Kasumi-1 (cell line): ENCODE measurements at places on chromosomes 1 and 21.

DNA sequence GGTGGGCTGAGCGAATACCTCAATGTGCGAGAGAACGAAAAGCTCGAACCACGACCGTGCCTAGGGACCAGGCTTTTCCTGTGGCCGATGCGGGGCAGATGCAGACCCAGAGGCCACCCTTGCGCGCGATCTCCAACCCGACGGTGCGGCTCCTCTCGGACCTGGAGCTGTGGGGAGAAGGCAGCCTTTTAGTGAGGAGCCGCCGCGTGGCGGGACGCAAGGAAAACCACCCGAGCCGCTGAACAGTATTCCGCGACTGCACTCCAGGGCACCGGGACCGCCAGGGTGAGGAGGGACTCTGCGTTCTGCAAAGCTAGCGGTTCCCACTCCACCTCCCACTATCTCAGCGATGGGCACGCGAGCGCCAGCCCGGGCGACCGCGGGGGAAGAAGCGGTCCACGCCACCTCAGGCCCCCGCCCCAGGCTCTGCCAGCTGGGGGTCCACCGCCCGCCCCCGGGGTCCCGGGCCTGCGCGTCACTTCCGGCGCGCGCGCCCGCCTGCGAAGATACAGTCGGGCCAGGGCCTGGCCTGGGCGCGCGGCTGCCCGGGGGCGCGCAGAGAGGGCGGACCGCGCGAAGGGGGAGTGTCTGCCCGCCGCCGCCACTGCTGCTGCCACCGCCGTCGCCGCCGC is 66.5 kb upstream of the PRKACB start:
- peak; percentile 80 for DNase-seq

DNA sequence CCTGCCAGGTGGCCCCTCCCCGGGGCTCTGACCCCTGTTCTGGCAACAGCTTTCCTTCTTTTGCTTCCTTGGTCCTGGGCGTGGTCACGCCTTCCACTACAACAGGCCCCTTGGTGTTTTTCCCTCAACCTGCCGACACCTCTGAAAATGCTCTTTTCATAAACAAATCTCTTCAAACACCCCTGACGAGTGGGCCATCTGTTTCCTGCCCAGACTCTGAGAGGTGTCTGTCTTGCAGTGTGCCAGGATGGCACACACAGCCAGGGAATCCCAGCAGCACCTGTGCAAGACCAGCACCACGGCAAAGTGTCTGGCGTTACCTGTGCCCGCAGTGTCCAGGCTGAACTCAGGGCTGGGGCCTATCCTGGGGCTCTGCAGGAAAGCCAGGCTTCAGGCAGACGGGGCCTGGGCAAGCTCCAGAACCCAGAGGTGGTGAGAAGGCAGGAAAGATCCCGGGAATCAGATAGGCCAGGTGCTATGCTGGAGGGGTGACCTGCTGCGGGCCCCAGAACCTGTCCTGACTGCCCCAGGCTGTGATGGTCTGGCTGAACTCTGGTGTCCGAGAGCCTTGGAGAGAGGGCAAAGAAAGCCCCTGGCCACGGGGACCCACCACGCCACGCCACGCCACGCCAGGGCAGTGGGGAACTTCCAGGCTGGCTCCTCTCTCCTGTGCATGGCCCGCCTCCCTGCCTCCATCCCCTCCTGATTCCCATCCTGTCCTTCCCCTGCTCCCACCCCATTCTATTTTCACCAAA is 88.9 kb downstream of the SIK1 start:
- DNase-seq = no peak

DNA sequence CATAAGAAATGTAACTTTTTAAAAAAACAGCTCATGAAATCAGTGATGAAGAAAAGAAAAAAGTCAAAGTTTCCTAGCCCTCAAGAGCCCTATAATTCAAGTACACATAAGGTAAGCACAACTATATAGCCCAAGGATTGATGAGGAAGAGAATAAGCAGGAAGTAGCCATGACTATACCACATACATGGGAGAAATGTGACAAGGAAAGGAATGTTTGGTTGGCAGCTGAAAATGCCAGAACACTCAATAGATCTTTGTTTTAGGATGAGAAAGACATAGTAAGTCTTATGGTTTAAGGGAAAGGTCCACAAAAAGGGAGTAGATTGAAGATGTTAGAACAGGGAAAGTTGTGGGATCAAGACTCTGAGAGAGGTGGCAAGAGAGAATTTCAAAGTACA is 5.7 kb downstream of the DOCK7 start:
- no peak for DNase-seq

DNA sequence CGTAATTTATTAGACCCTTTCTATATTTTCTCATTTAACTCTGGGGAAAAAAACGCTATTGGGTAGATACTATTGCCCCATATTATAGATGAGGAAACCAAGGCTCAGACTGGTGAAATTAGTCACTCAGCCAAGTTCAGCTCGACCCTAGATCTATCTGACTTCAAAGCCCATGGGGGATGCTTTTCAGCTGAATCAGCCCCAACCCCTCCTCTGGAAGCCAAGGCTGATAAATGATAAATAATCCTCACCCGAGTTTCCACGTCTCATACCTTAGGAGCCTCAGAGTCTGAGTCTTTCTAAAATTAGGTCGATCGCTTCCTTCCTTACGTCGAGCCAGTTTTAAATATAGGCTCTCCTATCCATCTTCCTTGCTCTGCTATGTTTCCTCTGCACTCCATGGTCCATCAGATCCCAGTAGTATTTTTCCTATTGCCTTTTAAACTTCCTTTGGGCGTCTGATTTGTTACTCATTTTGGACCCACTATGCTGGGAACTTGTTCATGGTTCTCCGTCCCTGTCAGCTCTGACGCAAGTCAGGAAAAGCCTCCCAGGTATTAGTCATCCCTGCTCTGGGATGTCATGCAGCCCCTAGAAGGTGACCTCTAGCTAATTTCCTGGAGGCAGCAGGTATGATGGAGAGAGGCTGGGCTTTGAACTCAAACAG is 122.8 kb downstream of the PLPP3 start:
- DNase-seq = no peak

- no peak for DNase-seq
Measured at GRCh38 chr1:218991089-218991488, 182.6 kb upstream of the LYPLAL1 start.

DNA sequence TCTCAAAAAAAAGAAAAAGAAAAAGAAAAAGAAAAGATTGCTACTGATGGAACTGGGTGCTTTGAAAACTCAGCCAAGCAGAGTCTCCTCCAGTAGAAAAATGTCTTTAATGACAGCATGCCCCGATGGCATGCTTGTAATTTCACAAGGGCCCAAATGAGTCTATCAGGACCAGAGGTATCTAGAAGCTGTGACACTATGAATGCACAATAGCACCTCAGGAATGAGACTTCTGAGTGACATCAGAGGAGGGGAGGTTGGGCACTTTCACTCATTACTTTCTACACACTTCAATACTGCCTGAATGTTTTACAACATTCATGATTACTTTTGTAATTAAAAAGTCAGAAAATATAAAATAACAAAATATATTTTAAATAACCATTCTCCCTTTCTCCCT is 15.1 kb upstream of the CD58 start:
- DNase-seq = no peak

- no peak for DNase-seq
Measured at GRCh38 chr1:169200319-169200718, 93.8 kb downstream of the ATP1B1 start.

GRCh38 chr1:38308780-38309179 is 262.2 kb upstream of the POU3F1 start:
- DNase-seq = no peak

GRCh38 chr1:12487520-12487919 is 130.5 kb downstream of the DHRS3 start:
- no peak for DNase-seq

GRCh38 chr1:102879439-102879993 is 228.8 kb downstream of the COL11A1 start:
- DNase-seq = no peak

GRCh38 chr1:202967684-202968281 is 726 bp upstream of the CYB5R1 start:
- peak; percentile 33 for DNase-seq

GRCh38 chr1:19360843-19361610 is 48.9 kb downstream of the SLC66A1 start:
- no peak for DNase-seq

GRCh38 chr1:217521317-217521716 is 109.6 kb downstream of the GPATCH2 start:
- DNase-seq = no peak
